ENCODE measurements at places on chromosomes 1 and 21.
A peak's percentile ranks its signal among the peaks of the same experiment; 100 is the strongest.

- DNase-seq, result no peak
Observed at GRCh38 chr1:199746666-199747384, 280.7 kb upstream of the NR5A2 start.

- DNase-seq, result no peak
Observed at GRCh38 chr21:45130324-45130774, 56.0 kb downstream of the ADARB1 start.

DNA sequence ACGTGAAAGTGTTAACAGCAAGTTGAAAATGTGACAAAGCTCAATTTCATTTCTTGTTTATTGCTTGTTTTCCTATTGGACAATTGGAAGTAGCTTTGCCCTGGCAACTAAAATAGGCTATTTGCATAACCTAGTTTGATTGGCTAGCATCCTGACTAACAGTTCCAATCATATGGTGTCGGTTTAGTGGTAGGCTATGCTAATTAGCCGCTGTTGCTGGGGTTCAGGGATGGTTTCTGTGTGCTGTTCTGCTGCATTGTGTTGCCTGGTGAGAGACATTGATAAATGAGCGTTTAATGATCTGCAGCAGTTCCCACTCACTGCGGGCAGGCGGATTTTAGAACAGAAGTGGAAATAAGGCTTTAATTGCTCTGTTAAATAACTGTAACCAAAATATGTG lies 68.5 kb downstream of the DYRK1A start:
- peak; percentile 59 for DNase-seq

- no peak for DNase-seq
Observed at GRCh38 chr1:66412704-66413103, 121.2 kb upstream of the SGIP1 start.

GRCh38 chr1:152053375-152053774 lies 16.6 kb upstream of the S100A11 start:
- peak; percentile 53 for DNase-seq

DNA sequence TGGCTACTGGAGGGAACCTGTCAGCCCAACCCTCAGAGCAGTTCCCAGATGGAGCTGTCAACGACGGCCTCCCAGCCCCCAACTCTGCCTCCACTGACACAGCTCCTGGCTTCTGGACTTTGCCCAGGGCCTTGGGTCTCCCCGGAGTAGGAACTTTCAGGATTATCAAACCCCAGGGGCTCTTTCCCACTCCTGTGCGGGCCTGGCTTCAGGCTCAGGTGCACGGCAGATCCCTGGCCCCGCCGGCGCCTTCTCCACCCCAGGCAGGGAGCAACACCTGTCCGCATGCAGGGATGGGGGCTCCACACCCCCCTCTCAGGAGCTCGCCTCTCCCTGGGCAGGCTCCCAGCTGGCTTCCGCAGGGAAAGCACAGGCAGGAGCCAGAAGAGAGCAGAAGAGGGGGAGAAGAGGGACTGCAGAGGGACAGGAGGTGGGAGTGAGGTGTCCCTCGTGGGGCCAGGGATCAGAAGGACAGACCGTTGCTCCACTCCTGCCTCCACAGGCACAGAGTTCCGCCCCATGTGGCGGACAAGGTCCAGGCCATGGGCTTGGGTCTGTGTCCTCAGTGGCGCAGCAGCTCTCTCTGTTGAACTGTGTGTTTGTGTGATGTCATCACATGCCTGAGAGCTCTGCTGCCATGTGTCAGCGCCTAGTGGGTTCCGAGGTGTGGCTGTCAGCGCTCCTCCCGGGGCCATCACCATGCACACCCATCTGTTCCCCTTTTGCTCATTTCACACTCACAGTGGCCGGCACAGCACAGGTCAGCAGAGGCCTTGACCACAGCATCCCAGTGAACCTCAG lies 107.7 kb downstream of the PDE9A start:
- DNase-seq, result peak; percentile 69

- DNase-seq, result no peak
Observed at GRCh38 chr1:2516124-2516523, 10.3 kb downstream of the PANK4 start.

DNA sequence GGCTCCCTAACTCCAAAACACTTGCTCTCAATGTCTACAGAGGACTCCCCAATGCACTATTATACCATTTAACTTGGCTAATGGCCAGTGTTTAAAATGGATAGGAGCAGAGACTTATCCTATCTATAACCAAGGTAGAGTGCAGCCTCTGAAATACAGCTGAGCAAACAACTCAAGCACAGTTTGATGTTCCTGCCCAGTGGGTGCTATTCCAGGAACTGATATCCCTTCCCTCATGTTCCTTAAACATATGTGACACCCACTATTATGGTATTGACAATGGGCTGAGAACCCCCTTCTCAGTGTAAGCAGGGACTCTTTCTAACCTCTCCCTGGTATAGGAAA lies 51.7 kb downstream of the SH3GLB1 start:
- DNase-seq, result no peak

DNA sequence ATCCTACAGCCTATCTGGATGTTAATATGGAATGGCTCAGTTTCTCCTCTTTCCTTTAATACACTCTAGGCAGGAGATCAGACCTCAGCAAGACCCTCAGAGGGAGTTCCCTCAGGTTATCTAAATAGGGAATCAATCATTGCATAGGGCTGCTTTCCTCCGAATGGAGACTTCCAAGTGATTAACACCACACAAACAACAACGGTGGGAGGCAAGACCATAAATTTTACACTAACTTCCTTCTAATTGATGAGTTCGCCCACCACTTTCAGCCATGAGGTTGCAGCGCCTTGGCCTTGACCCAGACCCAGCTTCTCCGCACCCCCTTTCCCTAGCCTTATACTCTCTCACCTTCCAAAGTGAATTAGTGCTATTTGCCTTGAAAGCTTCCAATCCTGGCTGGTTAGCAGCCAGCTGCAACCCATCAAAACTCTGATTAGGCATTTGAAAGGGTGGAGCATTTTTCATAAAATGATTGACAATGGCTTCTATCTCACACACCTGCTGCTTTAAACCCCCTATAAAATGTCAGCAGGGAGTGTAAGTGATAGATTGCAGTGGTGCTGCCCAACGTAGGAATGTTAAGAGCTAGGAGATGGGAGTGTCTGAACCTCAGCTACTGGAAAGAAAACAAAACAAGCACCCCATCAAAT lies 534.9 kb upstream of the USP24 start:
- no peak for DNase-seq

DNA sequence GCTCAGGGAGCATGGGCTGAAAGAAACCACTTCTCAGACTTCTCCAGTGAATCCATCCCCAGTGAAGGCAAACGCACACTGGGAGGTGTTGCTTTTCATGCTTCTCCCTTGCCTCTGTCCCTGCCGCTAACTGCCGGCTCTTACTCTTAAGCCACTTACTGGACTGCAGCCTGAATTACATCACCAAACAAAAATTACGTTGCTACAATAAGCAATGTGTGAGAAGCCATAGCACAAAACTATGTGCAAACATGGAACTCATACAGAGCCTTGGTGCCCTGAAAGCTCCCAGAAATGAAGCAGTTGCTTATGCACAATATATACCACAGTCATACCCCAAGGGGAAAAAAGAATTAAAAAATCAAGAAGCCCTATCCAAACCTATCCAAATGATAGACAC lies 375.2 kb downstream of the KCNH1 start:
- no peak for DNase-seq

GRCh38 chr1:77970192-77970591 lies 8.7 kb downstream of the FUBP1 start:
- no peak for DNase-seq

DNA sequence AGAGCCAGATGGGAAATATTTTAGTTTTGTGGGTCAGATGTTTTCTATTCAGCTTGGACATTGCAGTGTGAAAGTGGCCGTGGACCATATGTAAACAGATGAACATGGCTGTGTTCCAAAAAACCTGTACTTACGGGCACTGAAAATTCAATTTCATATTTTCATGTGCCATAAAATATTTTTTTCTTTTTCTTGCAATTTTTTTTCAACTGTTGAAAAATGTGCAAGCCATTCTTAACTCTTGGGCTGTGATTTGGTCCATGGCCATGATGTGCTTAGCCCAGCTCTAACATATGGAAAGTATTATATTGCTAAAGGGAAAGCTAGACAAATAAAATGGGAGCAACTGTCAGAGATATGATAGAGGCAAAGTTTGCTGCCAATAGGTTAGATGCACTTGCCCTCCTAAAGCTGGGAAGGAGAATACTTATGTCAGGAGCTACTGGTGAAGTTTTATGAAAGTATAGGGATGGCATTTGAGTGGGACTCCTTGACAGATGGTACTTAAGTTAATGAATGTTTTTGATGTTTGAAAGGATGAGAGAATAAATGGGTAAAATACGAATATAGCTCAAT lies 240.3 kb downstream of the RYR2 start:
- DNase-seq, result no peak
